ENCODE measurements at places on chromosomes 2 and 18.

- no peak for DNase-seq
These were observed 88.1 kb downstream of the PLEKHM3 start for GRCh38 chr2:207937253-207937652.

DNA sequence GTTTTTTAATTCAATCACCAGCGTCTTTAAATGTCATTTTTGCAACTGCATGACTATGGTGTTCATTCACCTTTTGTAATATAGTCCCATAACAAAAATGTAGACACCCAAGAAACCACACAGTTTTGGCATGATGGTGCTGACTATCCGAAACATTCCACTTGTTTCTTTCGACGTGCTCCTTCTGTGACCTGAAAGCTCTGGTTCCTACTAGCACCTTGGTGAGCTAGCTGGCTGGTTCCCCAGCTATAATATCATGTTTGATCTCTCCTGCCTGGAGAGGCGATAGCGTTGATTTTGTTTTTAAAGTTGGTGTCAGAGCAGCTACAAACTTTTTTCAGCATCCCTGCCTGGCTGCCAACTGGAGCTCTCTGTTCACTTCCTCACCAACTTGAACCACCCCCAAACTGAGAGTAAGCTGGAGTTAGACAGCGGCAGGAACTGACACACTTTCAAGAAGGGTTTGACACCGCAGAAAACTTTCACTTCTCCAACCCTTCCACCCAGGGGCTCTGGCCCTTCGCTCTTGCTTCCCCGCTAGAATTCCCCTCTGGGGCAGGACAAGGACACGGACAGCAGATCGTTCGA lies 1.1 kb downstream of the ATAD2B start:
- peak; percentile 23 for DNase-seq

- no peak for DNase-seq
These were observed 31.0 kb upstream of the ALLC start for GRCh38 chr2:3626812-3627499.

DNA sequence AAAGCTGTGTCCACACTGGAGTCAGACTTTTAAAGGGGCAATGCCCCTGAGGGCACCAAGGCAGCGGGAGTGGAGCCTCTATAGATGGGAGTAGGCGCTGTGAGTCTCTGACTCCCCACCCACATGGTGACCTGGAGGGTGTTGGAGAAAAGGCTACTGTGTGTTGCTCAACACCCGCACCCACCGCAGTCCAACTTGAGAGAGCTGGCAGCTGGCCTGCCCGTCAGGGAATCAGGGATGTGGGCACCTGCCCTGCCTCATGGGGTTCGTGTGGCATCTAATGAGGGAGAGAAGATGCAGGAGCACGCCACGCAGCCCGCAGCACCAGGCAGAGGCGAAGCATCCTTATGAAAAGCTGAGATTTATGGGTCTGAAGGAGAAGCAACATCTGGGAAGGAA lies 84.2 kb downstream of the KLHL29 start:
- no peak for DNase-seq

- DNase-seq = no peak
These were observed 268.3 kb downstream of the DYSF start for GRCh38 chr2:71721669-71722068.

GRCh38 chr18:35852786-35853185 lies 119.7 kb upstream of the RMP24 start:
- no peak for DNase-seq

GRCh38 chr2:220504938-220505503 lies 877.6 kb downstream of the SLC4A3 start:
- DNase-seq = peak; percentile 80
